ENCODE measurements at places on chromosomes 6 and 20.

GRCh38 chr6:12709556-12710232, 6.9 kb upstream of the PHACTR1 start:
- no peak for DNase-seq

DNA sequence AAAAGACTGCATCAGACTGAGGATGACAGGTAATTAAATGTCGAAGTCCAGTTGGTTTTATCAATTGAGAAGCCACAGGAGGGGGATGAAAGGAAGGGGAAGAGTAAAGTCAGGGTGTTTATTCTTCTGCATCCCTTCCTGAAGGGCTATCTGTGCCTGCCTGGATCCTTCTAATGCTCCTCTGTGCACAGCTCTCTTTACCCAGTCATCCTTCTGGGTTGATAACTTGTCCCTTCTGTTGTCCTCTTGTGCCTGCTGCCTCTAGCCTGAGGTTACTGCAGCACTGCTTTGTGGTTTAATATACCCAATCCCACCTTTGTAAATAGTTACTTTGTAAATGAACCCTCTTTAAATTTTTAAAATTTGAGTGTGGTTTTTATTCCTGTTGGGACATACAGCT, 1127.3 kb downstream of the EPHA7 start:
- no peak for DNase-seq

DNA sequence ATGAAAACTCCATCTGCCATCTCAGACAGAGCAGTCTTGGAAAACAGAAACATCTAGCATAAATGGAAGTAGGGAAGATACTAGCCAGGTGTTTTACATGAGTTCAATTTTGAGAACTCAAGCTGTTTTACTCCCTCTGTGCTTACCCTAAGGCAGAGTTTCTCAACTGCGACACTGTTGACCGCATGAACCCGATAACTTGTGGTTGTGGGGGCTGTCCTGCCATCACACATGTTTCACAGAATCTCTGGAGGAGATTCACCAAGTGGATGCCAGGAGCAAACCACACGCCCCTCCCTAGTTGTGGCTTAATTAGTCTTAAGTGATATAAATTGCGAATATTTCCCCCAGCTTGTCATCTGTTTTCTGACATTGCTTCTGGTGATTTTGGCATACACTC, 2.3 kb upstream of the SERPINB6 start:
- DNase-seq, result peak; percentile 45

- no peak for DNase-seq
Measured at GRCh38 chr6:28208111-28208659, 16.9 kb upstream of the ZSCAN9 start.

DNA sequence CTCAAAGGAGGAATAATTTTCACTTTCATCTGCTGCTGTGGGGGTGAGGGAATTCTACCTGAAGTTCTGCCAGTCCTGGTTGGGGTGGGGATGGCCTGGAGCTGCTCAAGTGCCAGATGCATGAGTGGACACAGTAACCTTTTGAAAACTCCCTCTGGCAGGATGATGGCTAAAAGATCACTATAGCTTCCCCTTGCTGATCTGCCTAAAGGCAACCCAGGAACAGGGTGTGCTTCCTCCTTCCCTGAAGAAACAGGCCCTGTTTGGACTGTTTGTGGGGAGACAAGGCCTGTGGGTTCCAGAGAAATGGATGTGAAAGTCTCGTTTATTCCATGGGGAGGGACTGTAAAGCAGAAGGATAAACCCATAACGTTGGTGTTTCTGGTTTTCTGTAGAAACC, 176.9 kb downstream of the DTNBP1 start:
- no peak for DNase-seq

DNA sequence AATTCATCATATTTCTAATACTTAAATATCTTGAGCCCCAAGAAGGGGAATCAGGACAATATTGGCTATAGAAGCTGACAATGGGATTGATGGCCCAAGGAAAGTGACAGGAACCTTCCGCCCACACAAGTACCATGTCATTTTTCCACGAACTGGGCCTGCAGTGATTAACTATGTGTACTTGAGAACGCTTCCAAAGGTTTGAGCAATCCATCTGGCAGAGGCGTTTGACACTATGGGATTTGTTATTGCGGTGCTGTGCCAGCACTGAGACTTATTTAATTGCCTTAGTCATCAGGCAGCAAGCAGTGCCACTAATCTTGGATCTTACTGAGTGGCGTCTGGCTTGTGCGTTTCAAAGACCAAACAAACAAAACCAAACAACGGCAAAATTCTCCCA, 135.6 kb upstream of the UST start:
- no peak for DNase-seq

GRCh38 chr6:148693882-148694484, 52.8 kb upstream of the UST start:
- no peak for DNase-seq

- no peak for DNase-seq
Measured at GRCh38 chr6:17653198-17653882, 53.2 kb downstream of the FAM8A1 start.

DNA sequence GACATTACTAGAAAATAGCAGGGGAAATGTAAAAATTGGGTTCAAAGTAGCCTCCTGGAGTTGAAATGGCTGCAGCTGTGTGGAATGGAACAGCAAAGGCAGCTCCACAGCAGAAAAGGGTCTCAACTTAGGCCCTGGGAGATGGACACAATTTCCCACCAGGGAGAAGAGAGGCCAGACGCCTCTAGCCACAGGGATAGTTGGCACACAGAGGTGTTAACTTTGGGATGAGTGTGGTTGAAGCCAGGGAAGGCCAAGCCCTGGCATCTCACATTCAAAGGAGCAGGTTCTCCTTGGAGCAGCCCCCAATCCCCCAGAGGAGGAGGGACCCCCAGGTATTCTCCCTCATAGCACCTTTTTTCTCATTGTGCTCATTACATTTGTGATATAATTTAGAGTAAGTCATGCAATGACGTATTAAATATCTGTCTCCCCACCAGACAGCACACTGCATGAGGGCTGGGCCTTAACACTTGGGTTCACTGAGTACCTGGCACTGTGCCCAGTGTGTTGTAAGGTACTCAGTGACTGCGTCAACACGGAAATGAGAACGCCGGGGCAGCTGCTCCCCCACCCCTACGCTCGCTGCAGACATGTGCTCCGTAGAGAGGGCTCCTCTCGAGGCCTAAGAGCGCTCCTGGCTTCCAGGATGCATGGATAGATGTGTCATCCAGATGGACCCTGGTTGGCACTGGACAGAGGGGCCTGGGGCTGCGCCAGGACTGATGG, 76.0 kb upstream of the CD93 start:
- no peak for DNase-seq

- DNase-seq, result no peak
Measured at GRCh38 chr6:168071620-168072019, 7.4 kb downstream of the FRMD1 start.

GRCh38 chr6:117538615-117539014, 56.1 kb downstream of the DCBLD1 start:
- DNase-seq, result no peak

DNA sequence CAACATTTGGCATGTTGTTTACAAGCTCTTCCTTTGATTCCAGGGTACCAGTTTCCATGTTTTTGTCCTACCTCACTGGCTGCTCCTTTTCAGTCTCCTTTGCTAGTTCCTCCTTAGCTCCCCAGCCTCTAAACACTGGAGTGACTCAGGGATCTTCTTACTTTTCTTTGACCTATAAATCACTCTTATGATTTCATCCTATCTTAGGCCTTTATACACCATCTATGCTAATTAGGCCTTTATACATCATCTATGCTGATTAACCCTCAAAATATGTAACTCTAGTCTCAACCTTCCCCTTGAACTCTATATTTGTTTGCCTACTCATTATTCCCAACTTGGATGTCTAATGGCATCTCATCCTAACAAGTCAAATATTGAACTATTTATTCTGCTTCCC, 9.5 kb downstream of the TMEM30A start:
- no peak for DNase-seq

GRCh38 chr20:2687514-2687913, 5.1 kb upstream of the EBF4 start:
- no peak for DNase-seq

Measured in activated CD8-positive, alpha-beta memory T cell treated with anti-CD3 and anti-CD28 coated beads, Interleukin-2, amount 10 ng/mL, durations not matched to agents 7 days and 5 days (primary cell).